H4 (cell line): ENCODE measurements at places on chromosomes 12 and 14. TPM values are rescaled to one million over a fixed set of nuclear protein-coding genes. Genes with fewer than 3 reads are reported as not detected.

- DNase-seq, result no peak
Measured at GRCh38 chr12:25041006-25041741, 92.3 kb upstream of the BCAT1 start.

CLMN gene
- total RNA-seq, result 3.7 and 4.5 TPM in 2 replicates

- peak; percentile 43 for DNase-seq
Measured at GRCh38 chr12:32134101-32134888, 27.6 kb downstream of the BICD1 start.

DNA sequence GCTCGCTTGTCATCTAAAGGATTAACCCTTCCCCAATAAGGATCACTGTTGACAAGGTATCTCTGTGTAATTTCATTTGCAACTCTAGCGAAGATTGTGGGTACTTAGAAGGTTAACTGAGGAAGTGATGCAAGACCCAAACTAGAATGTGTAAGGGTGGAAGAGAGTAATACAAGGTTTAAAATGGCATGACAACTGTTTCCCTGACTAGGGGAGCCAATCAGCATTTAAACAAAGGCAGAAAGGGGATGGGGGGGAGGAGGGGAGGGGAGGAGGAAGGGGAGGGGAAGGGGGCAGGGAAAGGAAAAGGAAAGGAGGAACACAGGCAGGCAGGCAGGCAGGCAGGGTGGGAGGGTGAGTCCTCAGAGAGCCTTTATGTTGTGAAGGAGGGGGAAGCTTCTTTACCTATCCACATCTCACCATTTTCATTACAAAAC is 31.1 kb downstream of the NRDE2 start:
- no peak for DNase-seq

GRCh38 chr12:100574187-100575074 is 947 bp downstream of the GAS2L3 start:
- DNase-seq, result peak; percentile 11

GRCh38 chr12:119204671-119205285 is 26.0 kb downstream of the HSPB8 start:
- DNase-seq, result no peak

GRCh38 chr12:104598342-104599271 is 141.9 kb downstream of the CHST11 start:
- no peak for DNase-seq

GRCh38 chr12:19882346-19882745 is 443.1 kb downstream of the AEBP2 start:
- DNase-seq, result no peak

DNA sequence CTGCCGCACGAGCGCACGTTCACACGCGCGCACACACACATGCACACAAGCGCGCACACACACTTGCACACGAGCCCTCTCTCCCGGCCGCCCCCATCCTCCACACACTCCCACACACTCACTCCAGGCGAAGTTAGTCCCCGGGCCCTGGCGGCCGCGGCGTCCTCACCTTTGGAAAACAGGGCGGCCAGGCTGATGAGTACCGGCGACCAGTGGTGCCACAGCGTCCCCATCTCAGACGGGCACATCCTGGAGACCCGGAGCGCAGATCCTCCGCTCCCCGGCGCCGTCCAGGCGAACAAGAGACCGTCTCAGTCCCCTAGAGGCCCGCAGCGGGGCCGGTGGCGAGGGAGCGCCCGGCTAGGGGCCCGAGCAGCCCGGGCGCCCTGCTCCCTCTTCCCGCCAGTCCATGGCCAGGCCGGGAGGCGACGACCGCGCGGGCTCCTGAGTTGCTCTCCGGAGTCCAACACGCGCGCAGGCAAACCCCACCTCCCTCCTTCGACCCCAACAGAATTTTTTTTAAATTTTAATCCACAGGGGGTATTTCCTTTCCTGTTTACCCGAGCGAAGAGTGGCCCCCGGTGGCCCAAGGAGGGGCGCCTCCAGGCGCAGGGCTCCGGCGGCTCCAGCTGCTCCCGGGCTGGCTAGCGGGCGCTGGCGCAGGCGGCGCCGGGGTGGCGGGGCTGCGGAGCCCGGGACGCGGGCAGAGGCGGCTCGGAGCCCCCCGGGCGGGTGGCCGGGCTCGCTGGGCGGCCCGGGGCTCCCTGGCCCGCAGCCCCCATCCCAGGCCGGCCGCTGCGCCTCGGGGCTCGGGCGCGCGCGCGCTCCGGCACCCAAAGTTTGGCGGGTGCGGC is 506 bp downstream of the TMEM132D start:
- no peak for DNase-seq

RASSF9 gene
- 0.23 and 0.54 TPM in 2 replicates for total RNA-seq

CCDC196 gene
- not detected in 2 replicates for total RNA-seq

TSFM gene
- total RNA-seq, result 41.3 and 58.6 TPM in 2 replicates

RDH11 gene
- 115 and 116 TPM in 2 replicates for total RNA-seq

DNA sequence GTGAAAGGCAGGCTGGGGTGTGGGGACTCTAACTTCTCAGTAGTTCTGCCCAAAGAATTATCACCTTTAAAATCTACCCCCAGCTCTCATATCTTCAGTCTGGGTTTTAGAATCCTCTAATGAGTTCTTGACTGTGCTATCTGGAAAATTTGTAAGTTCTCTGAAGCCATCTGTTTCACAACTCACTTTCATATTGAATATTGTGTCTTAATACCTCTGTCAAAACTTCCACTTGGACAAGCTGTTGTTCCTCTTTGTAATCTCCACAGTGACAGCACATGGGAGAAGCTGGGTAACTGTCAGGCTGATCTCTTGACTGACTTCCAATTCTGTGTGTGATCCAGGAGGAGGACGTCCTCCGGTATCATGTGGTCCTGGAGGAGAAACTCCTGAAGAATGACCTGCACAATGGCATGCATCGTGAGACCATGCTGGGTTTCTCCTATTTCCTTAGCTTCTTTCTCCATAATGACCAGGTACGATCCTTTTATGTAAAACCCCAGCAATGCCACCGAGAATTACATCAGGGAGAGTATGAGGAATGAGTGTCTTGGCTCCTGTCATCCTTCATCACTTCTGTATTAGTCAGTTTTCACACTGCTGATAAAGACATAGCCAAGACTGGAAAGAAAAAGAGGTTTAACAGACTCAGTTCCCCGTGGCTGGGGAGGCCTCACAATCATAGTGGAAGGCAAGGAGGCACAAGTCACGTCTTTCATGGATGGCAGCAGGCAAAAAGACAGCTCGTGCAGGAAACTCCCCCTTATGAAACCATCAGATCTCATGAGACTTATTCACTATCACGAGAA is 111.9 kb downstream of the STAB2 start:
- no peak for DNase-seq

SERPINA3 gene
- 0.35 and 0.56 TPM in 2 replicates for total RNA-seq

GRCh38 chr14:68691031-68691791 is 101.7 kb downstream of the ZFP36L1 start:
- no peak for DNase-seq

GRCh38 chr12:131067981-131068851 is 114.5 kb downstream of the ADGRD1 start:
- no peak for DNase-seq

DNA sequence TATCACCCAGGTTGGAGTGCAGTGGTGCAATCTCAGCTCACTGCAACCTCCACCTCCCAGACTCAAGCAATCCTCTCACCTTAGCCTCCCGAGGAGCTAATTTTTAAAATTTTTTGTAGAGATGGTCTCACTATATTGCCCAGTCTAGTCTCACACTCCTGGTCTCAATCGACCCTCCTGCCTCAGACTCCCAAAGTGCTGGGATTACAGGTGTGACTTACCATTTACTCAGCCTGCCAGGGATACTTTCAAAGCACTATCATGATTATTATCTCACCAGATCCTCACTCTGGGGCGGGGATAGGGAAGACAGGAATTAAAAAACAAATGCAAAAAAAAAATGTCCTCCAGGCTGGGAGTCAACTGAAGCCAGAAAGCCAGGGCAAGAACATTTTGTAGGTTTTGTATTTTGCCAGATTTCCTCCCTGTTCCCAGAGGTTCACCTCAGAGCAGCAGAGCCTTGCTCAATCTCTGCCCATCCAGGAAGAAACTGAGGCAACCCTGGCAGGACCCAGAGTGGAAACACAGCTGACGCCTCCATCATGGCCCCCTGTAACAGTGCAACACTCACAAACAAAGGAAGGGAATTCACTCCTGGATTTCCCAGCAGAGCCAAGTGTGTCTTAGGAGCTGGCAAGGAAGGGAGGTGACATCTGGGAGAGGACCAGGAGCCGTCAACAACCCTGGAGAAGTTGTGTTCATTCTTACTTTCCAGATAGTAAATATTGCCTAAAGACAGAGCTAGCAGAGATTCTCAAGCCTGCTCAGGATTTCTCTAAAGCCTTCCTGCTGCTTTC is 73.9 kb downstream of the IRF2BPL start:
- DNase-seq, result no peak

ZFHX2 gene
- total RNA-seq, result 0.02 and 0.10 TPM in 2 replicates

DNA sequence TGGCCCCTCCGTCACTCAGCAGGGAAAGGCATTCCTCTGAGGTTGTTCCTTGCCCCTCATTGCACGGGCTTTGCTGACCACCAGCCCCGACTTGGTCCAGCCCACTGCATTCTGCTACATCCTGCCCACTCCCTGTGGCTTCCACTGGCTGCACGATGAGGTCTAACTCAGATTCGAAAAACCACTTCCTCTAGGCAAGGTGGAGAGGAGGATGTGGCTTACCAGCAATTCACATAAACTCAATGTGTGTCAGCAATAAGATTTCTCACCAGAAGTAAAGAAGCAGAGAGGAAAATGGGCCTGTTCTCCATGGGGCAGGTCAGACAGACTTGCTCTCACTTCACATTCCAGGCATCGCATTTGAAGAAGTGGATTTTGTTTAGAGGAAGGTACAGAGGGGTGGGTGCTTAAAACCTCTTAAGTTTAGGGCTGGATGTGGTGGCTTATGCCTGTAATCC is 14.7 kb downstream of the GPR68 start:
- peak; percentile 85 for DNase-seq

METTL3 gene
- total RNA-seq, result 55.3 and 56.8 TPM in 2 replicates

DNA sequence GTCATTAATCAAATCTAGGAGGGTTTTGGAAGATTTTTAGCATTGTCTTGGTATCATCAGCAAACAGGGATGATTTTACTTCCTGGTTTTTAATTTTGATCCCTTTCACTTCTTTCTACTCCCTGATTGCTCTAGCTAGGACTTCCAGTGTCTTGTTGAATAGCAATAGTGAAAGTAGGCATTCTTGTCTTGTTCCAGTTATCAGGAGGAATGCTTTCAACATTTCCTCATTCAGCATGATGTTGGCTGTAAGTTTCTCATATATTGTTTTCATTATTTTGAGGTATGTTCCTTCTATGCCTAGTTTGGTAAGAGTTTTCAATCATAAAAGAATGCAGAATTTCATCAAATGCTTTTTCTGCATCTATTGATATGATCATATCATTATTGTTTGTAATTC is 244.2 kb upstream of the CLEC14A start:
- no peak for DNase-seq

SPTLC2 gene
- total RNA-seq, result 10.4 and 14.7 TPM in 2 replicates

DNA sequence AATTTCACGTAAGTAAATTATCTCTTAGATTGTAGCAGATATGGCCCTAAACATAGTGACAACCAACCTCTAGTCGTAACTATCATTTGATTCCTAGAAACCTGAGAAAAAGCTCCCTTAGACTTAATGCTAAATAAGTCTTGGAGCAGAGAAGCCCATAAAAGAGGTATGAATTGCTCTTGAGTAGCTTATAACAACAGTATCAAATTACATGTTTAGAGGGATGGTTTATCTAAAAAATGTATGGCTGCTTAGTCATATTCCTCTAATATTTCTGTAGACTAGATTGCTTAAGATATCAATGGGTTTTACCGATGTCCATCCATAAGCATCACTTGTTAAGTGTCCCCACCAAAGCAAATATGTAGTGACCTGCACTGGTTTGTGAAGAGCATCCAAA is 259.7 kb downstream of the NELL2 start:
- DNase-seq, result no peak

HAL gene
- 0.14 and 0.27 TPM in 2 replicates for total RNA-seq

GRCh38 chr12:124567673-124568373 is 411 bp upstream of the NCOR2 start:
- peak; percentile 89 for DNase-seq

RNASE2 gene
- total RNA-seq, result not detected in 2 replicates

DNA sequence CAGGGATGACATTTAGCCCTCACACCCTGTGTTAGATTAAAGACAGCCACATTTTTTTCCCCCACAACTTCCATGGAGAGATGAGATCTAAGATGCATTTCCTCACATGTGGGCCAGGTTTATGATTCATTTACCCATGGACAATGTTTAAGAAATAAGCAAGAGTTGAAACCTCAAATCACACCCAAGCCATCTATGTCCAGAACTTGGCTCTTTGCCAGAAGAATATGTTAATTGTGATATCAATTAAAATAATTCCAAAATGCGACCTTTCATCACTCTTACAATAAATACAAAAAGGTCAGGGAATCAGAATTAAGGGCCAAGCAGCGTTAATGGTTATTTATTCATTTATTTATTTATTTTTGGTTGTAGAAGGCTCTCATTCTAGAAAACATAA is 1376.9 kb upstream of the TMEM132C start:
- DNase-seq, result no peak

DNA sequence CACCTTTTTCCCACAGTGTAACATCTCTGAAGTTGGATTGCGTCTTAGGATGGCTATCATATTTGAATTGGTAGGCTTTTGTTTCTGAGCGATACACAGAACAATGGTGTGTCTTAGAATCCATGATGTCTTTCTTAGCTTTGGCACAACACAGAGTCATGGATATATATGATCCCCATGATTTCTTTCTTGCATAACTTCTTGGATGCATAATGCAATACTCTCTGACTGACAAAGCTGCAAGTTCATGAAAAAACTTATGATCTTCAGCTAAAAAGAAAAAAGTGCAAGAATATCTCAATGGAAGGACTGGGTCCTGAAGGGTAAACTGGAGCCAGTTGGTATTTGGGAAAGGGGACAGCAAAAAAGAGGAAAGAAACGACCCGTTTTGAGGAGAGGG is 48.1 kb downstream of the VWF start:
- no peak for DNase-seq

RNASE7 gene
- total RNA-seq, result not detected in 2 replicates

GRCh38 chr12:57247041-57247440 is 3.9 kb downstream of the STAC3 start:
- DNase-seq, result no peak

GRCh38 chr12:13788626-13789025 is 192.8 kb downstream of the GRIN2B start:
- no peak for DNase-seq

- no peak for DNase-seq
Measured at GRCh38 chr14:73242357-73242901, 5.1 kb downstream of the PAPLN start.

KERA gene
- total RNA-seq, result not detected in 2 replicates

- no peak for DNase-seq
Measured at GRCh38 chr12:115722181-115722580, 555.3 kb downstream of the MED13L start.

RESF1 gene
- total RNA-seq, result 14.3 and 14.5 TPM in 2 replicates
